AG09309 (cell line): ENCODE measurements at places on chromosomes 2 and 18.

DNA sequence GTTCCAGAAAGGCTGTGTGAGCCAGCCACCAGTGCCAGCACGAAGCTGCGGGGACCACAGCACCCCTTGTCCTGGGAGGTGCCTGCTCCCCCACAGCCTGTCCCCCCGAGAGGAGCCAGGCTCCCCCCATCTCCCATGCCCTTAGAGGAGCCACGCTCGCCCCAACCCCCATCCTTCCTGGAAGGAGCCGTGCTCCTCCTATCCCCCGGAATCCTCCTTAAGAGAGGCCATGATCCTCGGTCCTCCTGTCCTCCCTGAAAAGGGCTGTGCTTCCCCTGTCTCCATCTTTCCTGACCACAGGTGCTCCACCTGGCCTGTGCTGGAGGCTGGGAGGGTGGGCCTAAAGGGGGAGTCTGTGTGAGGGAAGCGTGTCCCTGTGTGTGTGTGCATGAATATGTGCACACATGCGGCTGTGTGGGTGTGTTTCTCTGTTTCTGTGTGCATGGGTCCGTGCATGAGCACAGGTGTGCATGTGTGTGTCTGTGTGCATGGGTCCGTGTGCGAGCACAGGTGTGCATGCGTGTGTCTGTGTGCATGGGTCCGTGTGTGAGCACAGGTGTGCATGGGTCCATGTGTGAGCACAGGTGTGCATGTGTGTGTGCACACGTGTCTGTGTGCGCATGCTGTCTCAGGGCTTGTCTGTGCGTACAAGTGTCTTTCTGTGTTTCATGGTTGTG lies 80.3 kb downstream of the RTP5 start:
- no peak for DNase-seq

DNA sequence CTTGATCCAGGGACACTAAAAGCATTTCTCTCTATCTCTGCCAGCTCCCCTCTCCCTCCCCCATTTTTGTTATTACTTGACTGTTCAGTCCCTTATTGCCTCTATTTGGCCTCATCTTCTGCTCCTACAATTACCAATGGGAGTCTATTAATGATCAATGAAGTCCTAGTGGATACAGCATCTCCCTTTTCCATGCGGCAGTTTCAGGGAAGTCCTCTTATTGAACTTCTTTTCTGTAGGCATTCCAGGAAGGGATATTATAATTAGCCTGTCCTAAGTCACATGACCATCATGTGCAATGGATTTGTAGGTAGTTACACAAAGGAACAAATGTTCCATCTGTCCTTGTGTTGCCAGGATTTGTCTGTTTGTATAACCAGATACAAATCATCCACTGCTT lies 495.1 kb upstream of the CNTNAP5 start:
- no peak for DNase-seq

GRCh38 chr2:3491306-3491705 lies 28.0 kb downstream of the ADI1 start:
- DNase-seq = no peak

DNA sequence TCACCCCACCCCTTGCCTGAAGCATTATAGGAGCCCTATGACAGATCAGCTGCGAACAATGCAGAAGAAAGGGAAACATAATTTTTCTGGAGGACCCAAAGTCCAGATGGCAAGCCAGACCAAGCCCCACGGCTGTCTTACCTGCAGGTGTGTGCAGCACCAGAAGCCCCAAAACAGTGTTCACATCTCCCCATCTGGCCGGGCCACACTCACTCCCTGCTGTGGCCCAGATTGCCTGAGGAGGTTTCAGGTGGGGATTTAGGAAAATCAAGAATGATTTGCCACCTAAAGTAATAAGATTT lies 11.7 kb upstream of the STK17B start:
- DNase-seq = no peak

DNA sequence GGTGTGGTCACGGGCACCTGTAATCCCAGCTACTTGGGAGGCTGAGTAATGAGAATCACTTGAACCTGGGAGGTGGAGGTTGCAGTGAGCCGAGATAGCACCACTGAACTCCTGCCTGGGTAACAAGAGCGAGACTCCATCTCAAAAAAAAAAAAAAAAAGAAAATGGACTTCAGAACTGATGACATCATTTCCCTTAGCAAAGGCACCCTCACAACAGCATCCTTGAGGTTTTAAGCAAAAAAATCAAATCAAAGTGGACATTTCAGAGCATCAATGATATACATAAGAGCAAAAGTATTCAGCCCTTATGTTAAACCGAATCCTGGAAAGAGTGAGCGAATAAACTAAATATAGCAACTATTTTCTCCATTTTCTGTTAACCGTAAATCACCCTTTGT lies 45.3 kb downstream of the EPB41L3 start:
- DNase-seq = no peak

DNA sequence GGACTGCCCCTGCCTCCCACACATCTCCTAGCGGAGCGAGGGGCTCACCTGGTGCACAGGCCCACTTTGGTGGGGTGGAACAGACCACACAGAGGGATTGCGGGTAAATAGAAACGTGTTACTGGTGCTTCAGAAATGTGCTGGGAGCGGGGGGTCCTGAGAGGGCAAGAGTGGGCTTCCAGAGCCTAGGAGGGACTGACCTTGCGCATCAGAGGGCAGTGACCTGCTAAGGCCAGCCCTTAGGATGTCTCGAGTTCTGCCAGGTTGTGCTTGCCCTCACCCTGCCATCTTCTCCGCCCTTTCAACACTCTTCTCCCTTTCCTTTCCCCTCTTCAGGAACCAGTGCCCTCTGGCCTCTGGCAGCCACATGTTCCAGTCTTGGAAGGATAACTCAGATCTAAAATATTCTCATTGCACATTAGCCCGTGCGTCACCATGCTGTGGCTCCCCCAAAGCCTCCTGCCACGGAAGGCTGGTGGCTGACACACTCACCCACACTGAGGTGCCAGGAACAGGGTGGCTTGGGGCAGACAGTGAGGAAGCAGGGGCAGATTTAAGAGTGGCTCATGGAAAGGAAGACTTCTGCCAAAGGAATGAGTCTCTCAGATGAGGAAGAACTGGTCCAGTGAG lies 89.6 kb downstream of the MCFD2 start:
- DNase-seq = peak; percentile 87

- no peak for DNase-seq
Measured at GRCh38 chr2:8222979-8223694, 458.7 kb upstream of the ID2 start.

GRCh38 chr18:1658908-1659566 lies 754.4 kb downstream of the ADCYAP1 start:
- DNase-seq = no peak

- DNase-seq = no peak
Measured at GRCh38 chr2:30963184-30963583, 155.9 kb upstream of the CAPN13 start.

DNA sequence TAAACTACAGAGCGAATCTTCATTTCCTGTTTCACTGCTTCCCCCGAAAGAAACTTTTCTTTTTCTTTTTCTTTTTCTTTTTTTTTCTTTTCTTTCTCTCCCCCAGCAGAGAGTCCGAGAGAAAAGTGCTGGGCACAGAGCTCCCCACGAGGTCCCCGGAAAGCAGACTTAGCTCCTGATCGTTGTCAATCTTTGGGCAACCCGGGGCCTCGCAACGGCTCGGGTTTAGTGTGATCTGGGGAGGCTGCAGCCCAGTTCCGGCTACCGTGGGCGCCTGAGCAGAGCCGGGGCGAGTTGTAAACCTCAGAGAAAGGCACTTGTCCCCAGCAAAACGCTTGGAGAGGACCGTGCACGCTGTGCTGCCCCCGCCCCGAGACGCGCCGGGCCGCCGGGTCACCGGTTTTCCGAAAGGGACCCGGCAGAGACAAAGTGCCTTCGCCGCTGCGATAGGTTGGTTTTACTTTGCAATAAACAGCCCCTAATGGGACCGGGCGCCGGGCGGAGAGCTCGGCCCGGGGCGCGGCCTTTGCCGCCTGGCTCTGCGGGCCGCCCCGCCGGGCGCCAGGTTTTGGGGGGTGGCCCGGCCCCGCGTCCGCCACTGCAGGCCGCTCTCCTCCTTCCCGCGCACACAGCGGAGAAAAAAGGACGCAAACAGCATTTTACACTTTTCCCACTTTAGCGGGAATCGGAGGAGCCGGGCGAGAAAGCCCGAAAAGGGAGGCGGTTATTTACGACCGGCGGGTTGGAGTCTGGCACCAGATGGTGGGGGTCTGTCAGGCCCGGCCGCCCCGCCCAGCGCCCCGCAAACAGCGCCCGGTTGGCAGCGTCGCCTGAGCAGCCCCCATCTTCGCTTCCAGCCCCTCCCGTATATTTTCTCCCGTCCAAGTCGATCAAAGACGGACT lies 136.0 kb downstream of the INSIG2 start:
- DNase-seq = no peak

GRCh38 chr2:226358688-226359087 lies 440.9 kb downstream of the IRS1 start:
- DNase-seq = no peak

- DNase-seq = no peak
Measured at GRCh38 chr2:73289304-73289703, 4.0 kb downstream of the EGR4 start.

- no peak for DNase-seq
Measured at GRCh38 chr2:37026050-37026449, 58.1 kb downstream of the HEATR5B start.

- no peak for DNase-seq
Measured at GRCh38 chr2:213644926-213645325, 360.7 kb downstream of the SPAG16 start.

- no peak for DNase-seq
Measured at GRCh38 chr18:48655508-48655907, 116.7 kb downstream of the CTIF start.

GRCh38 chr2:133846476-133846875 lies 278.2 kb upstream of the NCKAP5 start:
- DNase-seq = no peak

- no peak for DNase-seq
Measured at GRCh38 chr2:63721082-63721424, 120.6 kb upstream of the UGP2 start.

- no peak for DNase-seq
Measured at GRCh38 chr2:216328347-216328746, 43.9 kb downstream of the MARCHF4 start.

DNA sequence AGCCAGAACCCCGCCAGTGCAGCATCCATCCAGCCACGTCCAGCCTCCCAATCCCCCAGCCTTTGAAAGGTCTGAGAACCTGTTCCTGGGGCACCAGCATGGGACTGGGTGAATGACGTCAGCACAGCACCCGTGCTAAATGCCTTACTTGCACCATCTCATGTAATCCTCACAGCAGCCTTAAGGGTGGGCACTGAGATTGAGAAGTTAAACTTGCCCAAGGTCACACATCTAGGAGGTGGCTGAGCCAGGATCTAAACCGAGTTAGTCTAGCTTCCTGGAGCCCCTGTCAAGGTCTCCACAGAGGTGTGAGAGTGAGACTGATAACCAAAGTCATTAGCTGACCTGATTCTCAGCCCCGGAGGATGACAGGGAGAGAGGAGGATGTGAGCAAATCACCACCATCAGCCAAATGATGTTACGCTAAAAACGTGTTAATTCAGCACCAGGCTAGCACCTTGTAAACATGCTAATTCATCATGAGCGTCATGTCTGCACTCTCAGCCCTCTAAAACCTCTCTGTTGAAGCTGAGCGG lies 4.6 kb downstream of the CD8A start:
- DNase-seq = no peak

- peak; percentile 48 for DNase-seq
Measured at GRCh38 chr18:3129053-3129864, 90.5 kb downstream of the MYOM1 start.

DNA sequence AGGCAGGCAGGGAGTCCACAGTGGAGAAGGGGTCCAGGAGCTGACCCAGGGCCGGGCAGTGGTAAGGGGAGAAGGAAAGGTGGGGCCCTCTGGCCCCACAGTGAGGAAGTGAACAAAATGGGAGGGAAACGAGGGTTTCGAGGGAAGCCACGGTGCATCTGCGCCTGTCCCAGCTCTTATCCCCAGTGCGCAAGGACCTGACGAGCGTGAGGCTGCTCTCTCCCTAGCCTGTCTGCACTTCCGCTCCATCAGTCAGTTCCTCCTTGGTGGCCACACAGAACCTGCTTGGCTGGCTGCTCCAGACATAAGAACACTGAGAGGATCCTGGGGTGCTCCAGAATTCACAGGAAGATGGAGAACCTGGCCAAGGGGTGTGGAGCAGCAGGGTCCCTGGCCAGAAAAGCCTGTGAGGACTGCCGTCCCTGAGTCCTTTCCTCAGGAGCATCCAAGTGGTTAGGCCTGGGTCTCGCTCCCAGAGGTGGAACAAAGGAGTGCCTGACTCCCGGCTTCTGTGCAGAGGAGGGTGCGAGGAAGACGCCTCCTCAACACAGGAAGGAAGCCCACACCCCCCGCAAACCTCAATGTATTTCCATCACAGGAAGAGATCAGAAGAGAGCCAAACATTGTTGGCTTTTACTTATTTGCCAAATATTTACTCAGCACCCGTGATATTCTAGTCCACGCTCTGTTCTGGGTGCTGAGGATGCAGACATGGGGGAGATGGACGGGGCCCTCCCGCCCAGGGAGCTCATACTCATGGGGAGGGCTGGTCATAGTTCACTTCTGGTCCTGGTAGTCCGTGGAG lies 43.7 kb upstream of the SEMA4C start:
- no peak for DNase-seq

GRCh38 chr18:77105028-77105427 lies 27.6 kb downstream of the MBP start:
- DNase-seq = no peak

DNA sequence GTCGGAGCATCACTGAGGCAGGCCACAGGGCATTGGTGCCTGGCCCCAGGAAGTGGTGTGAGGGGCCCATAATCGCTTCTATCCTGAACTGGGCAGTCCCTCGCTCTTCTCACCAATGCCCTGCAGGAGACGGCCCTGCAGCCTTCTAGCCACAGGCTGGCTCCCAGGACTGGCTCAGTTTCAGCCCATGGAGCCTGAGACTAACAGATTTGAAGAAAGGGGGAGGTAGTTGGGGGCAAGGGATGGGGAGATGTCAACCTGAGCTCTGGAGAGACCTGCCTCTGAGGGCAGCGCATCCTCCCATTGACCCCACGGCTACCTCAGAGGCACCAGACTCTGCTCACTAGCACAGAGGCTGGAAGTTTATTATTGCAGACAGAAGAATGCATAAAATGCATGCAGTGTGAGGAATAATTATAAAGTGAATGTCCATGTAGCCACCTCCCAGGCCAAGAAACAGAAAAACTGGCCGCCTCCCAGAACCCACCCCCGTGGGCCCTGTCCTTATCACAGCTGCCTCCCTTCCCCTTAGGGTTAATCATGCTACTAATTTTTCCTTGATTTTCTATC lies 1.4 kb downstream of the TOGARAM2 start:
- DNase-seq = no peak

DNA sequence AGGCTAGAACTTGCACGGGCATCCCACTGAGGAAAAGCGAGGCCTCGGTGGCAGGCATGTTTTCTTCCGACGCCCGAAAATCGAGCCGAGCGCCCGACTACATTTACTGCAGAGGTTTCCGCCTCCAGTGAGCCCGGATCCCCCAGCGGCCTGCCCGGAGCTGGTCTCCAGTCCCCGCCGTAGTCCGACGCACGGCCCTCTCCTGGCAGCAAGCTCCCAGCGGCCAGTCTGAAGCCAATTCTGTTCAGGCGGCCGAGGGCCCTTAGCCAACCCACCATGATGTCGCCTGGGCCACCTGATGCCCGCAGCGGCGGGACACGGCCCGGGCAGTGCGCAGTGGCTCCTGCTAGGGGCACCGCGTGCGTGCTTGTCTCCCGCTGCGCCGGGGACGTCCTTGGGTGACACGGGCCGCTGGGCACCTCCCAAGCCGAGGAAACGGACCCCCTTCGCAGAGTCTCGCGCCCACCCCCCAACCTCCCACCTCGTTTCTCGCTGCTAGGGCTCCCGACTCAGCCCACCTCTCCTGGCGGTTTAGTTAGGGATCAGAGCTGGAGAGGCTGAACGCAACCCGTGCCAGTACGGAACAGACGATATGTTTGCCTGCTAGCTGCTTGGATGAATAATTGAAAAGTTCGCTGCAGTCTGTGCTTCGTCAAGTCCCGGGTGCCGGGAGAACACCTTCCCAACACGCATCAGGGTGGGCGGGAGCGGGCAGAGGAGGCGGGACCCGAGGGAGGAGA lies 5.3 kb downstream of the ONECUT2 start:
- DNase-seq = no peak
